ENCODE measurements at places on chromosomes 7 and 10.

DNA sequence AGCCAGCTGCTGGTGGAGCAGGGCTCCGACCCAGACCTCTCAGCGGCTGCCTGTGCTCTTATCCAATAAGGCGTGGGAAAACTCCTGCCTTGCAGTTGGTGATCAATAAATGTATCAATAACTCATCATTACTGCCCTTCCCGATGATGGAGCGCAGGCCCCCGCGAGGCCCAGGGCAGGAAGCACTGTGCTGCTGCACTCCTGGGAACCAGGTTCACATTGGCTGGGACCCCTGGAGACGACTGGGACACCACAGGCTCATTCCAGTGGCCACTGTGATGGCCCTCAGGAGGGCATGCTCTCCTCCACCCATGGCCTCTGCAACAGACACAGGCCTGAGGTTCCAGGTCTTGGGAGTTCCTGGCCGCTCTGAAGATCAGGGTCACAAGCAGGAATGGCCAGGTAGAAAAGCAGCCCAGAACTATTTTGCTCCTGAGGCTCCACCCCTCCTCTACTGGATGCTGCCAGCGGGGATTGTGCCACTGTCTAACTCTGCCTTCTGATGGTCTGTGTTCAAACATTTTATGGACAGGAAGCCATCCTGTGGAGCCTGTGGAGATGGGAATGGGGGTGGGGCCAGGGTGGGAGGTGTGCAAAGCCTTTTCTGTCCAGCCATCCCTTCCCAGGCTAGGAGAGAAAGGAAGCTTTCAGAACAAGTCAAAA is 287.4 kb upstream of the ZMIZ1 start:
- no peak for DNase-seq

GRCh38 chr7:141263508-141263907 is 189.6 kb downstream of the TMEM178B start:
- no peak for DNase-seq

GRCh38 chr10:33684211-33684611 is 349.7 kb upstream of the NRP1 start:
- no peak for DNase-seq

DNA sequence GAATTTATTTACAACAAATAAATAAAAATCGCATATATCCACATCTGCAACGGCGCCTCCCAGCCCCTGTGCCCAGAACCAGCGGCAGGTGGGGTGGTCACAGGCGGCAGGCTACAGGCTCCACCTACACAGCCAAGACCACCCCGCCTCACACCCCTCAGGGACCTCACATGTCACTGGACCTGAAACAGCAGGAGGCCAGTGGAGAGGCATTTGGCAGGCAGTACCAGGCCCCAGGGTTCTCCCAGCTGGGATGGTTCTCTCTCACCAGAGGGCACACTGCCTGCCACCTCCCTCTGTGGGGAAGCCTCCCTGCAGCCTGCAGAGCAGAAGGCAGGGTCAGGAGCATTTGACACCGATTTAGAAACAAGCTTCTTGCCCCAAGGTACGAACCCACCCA is 81.5 kb downstream of the MAD1L1 start:
- DNase-seq: no peak

GRCh38 chr10:114087655-114088054 is 44.0 kb downstream of the ADRB1 start:
- DNase-seq: no peak

GRCh38 chr10:44759122-44759521 is 152.0 kb upstream of the TMEM72 start:
- no peak for DNase-seq

DNA sequence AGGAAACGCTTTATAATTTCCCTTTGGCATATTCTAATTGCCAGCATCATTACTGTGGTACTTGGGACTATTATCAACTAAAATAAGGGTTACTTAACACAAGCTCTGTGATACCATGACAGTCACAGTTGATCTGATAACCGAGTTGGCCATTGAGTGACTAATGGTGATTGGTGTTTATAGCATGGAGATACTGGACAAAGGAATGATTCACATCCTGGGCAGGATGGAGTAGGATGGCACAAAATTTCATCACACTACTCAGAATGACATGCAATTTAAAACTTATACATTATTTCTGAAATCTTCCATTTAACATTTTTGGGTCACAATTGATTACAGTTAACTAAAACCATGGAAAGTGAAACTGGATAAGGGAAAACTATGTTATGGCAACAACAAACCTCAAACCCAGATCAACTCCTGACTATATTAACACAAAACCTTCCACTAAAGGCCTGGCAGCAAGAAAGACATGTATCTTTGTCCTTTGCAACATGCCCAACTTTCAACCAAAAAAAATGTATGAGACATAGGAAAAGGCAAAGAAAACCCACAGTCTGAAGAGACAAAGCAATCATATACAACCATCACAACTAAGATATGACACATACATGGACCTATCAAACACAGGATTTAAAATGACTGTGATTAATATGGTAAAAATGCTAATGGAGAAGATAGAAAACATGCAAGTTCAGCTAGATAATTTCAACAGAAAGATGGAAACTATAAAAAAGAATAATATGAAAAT is 208.5 kb upstream of the NRP1 start:
- DNase-seq: no peak

DNA sequence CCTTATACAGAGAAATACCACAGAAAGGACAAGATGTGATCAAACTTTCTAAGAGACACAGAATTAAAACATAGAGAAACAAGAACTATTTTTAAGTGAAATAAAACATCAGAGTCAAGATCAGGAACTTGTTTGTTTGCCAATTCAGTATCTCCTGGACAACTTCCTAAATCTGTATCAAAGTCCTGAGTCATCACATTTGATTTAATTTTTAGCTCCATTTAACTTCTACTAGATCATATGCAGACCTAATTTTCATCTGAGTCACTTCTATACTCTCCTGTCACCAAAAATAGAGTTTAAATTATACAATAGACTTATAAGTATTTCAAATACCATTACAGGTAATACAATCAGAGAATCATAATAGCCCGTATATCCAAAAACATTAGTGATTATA is 268.1 kb downstream of the PRKG1 start:
- no peak for DNase-seq

- DNase-seq: no peak
These were observed 31.4 kb upstream of the RSU1 start for GRCh38 chr10:16848562-16849154.

DNA sequence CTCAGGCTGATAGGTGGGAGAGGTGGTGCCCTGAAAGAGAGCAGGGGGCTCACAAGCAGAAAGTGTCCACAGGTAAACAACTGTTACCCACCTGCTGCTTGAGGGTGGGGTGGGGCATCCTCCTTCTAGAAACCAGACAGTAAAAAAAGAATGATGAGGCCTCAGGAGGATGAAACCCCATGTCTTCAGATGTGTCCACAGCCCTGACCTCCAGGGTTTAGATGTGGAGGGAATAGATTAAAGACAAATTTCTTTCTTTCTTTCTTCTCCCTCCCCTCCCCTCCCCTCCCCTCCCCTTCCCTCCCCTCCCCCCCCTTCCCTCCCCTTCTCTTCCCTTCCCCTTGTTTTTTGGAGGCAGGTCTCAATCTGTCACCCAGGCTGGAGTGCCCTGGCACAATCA is 333.5 kb upstream of the NUPR2 start:
- no peak for DNase-seq

DNA sequence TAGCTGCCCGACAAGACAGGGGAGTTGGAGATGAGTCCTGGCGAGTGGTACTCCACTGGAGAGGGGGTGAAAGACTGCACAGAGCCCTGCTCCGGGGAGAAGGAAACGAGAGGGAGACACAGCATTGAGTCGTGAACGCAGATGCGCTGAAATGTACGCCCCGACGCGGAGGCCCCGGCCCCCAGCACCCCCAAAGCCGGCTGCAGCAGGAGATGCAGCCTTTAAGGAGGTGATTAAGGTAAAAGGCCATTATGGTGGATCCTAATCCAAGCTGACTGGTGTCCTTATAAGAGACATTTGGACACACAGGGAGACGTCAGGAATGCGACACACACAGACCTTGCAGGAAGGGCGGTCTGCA is 166.3 kb upstream of the IMMP2L start:
- DNase-seq: no peak

DNA sequence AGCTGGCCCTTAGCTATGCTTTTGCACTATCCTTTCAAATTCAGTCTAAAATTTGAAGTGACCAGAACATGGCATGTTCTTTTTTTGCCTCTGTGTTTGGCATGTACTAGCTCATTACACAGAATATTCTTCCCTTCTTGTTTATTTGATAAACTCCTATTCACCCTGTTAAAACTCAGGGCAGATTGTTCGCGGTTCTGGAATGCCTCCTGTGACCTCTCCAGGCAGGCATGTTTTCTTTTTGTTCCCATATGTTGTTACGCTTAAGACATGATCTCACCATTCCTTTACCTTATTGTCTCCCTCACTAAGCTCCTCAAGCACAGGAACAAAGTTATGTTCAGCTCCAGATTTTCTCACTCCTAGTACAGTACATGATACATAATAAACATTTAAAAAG is 181.7 kb downstream of the CCSER2 start:
- DNase-seq: no peak

- no peak for DNase-seq
These were observed 67.0 kb upstream of the CFAP46 start for GRCh38 chr10:133009218-133009950.

DNA sequence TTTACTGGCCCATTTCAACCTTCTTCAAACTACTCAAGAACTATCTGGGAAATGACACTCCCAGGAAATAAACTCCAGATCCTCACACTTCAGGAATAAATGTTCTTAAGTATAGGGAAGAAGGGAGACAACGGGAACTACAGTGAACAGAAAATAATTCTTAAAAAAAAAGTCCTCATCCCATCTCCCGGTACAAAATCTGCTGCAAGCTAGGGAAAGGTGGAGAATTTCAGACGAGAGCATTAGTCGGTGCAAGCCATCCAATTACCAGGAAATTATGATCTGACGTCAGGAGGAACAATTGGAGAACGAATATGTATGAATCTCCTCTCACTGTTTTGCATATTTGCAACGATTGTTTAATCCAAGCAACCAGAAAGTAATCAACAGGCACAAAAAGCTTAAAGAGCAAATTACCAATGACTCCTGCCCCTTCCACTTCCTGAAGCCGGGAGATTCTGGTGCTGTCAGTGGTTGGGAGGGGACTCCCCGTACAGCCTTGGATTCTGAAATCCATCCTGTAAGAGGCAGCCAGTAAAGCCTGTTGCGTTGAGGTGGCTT is 15.1 kb upstream of the GATA3 start:
- no peak for DNase-seq
